ENCODE measurements at places on chromosomes 11 and 22.

DNA sequence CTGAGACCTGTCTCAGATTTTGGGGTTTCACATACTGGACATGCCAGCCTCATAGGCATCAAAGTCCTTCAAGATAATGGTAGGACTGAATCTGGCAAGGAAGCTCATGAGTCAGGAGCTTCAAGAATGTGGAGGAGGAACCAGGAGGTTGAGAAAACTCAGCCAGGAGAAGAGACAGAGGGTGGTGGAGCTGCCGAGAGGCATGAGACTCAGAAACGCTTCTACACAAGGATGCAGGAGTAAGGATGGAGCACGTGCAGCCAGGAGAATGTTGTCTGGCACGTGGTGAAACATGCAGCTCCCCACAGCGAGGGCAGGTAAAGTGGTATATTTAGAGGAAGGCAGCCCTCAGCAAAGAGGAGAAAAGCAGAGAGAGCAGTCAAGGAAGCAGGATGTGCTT is 148.7 kb upstream of the ISX start:
- DNase-seq: no peak

DNA sequence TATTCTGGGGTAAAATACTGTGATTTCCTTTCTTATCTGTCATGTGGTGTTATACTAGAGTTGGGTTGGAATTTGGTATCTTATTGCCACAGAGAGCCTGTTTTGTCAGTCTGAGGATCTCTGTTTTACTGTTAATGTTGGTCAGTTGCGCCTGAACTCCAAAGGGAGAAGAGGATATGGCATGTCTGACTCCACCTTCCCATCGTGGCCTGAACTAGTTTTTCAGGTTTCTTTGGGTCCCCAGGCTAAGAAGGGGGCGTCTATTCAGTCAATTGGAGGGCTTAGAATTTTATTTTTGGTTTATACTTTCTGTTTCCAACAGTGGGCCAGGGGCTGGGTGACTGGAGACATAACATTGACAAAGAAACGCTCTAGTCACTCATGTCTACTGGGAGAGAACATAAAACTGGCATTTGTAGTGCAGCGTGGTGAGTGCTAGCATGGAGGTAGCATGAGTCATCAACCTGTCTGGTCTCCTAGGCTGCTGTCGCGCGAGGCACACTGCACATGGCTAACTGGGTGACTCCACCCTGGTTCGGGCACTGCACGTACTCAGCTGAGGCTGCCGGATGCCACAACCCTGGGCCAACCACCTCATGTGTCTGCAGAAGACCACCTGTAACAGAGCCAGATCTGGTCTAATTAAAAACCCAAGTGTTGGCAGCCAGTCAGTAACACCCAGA is 120.1 kb upstream of the OR9Q1 start:
- no peak for DNase-seq

- DNase-seq: no peak
These were observed 102.1 kb downstream of the NECTIN1 start for GRCh38 chr11:119626871-119627270.

- no peak for DNase-seq
These were observed 56.1 kb upstream of the B3GAT1 start for GRCh38 chr11:134468081-134468668.

DNA sequence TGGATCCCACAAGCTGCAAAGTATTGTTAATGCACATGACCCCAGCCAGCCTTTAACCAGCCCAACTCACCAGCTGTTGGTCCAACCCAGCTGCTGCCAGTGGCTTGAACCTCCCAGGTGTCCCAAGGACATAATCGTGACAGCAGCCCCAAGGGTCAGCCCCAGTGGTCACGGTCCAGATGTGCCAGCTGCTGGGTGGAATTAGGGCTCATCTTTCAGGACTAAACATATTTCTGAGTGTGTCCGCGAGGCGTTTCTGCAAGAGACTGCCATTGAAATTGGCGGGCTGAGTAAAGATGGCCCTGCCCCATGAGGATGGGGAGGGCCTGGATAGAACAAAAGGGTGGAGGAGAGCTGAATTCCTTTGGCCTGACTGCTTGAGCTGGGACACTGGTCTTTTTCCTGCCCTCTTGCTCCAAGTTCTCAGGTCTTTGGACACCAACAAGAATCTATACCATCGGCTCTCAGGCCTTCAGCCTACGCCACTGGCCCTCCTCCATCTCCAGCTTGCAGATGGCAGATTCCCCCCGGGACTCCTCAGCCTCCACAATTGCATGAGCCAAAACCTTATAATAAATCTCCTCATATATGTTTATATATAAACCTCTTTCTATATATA is 240.2 kb downstream of the MN1 start:
- DNase-seq: no peak

- DNase-seq: no peak
These were observed 308.8 kb downstream of the LUZP2 start for GRCh38 chr11:24805671-24806070.

All from activated CD4-positive, alpha-beta T cell treated with anti-CD3 and anti-CD28 coated beads for 1 hour (primary cell).